ENCODE measurements at places on chromosomes 2 and 18.

- DNase-seq = no peak
These were observed 44.5 kb downstream of the PSMD14 start for GRCh38 chr2:161352719-161353118.

DNA sequence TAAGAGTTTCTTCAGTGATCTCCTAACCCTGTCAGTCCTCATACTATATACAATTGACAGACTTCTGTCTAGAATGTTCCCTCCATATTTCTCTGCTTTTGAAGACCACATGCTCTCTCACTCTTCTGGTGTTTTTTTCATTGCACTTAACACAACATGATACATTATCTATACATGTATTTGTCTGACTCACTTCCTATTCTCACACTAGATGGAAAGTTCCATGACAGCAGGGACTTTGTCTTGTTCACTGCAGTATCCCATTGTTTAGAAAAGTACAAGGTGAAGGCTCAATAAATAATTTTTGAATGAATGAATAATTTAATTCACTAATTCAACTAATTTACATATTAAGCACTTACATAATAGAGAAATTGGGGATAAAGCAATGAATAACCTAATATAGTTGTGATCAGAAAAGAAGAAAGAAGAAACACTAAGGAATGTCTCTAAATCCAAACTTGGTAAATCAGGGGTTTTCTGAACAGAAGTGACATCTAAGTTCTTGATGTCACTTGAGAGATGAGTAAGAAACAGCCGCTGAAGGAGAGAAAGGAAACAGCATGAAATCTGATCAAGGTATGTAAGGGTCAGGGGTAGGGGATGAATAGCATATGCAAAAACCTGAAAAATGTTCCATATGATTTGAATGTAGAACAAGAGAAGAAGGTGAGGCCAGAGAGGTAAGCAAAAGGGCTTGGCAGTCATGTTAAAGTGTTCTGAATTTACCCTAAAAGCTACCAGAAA lies 42.4 kb downstream of the MBD2 start:
- DNase-seq = no peak

DNA sequence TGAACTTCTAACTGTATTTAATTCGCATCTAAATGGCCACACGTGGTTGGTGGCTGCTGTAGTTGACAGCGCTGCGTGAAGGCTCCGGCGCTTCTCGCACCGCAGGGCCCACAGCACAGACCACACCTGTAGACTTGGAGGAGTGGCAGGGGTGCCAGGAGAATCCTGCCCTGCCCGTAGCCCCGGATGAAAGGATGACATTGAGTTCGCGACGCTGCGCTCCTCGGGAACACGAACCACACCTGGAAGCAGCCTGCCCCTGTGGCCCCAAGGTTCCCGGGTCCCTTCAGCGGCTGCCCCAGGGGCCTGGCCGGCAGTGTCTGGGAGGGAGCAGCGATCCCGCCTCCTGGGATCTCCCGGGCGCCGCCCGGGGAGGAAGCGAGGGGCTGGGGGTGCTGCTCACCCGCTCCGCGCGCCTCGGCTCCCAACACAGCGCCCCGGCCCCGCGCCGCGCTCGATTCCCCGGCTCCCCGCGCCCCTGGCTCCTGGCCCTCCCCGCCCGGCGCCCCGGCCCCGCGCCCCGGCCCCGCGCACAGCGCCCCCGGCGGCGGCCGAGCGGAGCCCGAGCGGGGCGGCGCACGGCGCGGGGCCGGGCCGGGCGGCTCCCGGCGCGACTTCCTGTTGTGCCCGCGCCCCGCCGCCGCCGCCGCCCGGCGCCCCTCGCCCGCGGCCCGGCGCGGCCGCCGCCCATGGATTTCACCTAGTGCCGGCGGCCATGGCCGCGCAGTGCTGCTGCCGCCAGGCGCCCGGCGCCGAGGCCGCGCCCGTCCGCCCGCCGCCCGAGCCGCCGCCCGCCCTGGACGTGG lies at the start of gene RNPEPL1:
Gene RNPEPL1 (plus strand): TSS at position 613 of the 806 bp plus-strand sequence. CDS start 103 bp downstream, at position 716.
- DNase-seq = no peak

- DNase-seq = no peak
These were observed 8.1 kb downstream of the ASB3 start for GRCh38 chr2:53778536-53779162.

DNA sequence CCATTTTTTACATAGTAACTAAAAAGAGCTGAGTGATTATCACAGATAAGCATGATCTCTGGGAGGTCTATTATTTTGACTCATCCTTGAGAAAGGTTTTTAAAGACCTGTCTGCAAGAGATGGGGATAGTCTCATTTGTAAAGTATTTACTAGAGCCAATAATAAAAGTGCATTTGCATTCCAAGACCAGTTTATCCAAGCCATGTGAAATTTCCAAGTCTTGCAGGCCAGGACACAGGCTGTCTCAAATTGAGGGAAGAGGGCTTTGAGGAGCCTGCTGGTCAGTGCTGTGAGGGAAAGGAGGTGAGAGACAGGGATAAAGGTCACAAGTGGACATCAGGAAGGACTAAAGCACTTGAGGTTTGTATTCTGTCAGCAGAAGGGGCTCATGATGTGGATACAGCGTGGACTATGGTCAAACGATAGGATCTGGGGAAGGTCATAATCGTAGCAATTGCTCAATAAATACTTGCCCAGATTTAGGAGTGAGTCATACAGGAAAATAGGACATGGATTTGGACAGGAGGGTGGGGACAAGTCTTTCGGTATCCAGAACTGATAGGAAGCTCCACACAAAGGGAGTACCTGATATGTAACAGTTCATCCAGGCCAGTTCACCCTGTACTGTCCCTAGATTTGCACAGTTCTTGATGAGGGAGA lies 6.6 kb upstream of the CDH2 start:
- DNase-seq = no peak

GRCh38 chr2:221350616-221351015 lies 221.5 kb downstream of the EPHA4 start:
- DNase-seq = no peak

DNA sequence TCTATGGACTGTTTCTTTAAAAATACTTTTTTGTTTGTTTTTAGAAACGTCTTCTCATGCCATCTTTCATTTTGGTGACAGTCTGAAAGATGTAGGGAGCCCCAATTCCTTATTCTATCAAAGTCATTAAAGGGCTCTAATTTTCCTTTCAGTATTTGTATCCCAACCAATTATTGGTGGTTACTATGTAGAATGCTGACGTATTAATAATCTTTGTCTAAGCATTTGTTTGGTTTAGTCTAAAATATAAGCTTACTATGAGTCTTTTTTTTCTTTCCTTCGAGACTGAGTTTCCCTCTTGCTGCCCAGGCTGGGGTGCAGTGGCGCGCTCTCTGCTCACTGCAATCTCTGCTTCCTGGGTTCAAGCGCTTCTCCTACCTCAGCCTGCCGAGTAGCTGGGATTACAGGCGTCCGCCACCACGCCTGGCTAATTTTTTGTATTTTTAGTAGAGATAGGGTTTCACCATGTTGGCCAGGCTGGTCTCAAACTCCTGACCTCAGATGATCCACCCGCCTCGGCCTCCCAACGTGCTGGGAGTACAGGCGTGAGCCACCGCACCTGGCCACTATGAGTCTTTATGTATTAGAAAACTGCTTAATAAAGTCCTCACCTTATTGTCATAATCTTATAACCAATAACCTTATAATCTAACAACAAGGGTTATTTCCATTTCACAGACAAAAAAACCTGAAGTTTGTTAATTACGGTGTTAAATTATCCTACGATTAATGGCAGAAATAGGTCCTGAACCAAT lies 849 bp upstream of the VRK2 start:
- no peak for DNase-seq

DNA sequence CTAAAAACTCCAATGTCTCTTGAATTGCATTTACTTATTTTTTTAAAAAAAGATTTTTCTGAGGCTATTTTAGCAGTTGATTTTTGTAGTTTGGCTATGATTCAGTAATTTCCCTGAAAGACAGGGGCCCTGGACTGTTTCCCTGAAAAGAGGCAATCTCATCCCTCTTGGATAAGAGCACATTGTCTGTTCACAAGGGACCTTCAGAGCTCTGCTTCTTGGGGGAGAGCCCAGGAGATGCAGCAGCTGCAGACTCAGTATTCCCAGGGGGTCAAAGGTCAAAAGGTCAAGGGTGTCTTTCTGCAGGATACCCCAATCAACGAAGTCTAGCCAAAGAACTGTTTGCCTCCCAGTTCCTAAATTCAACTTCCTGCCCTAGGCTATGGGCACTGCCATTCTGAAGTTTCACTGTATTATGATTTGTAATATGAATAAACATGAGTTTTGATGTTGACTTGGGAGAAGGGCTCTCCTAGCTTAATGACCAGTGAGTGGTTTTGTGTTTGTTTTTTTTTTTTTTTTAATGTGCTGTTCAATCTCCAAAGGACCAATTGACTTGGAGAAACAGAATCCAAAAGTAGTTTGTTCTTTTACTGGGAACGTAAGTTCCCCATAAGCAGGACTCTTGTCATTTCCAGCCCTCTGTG lies 157.0 kb upstream of the SERPINE2 start:
- no peak for DNase-seq

- DNase-seq = no peak
These were observed 80.5 kb downstream of the AAK1 start for GRCh38 chr2:69563021-69563420.

GRCh38 chr2:181649436-181649979 lies 7.4 kb downstream of the CERKL start:
- no peak for DNase-seq

- DNase-seq = no peak
These were observed 61.1 kb upstream of the UGP2 start for GRCh38 chr2:63780518-63781155.

- DNase-seq = no peak
These were observed 197.1 kb upstream of the SMAD2 start for GRCh38 chr18:48127606-48128005.

Data from stimulated activated CD8-positive, alpha-beta memory T cell treated with anti-CD3 and anti-CD28 coated beads, Interleukin-4, amount 100 ng/mL, for 24 hours (primary cell).